ENCODE measurements at places on chromosomes 4 and X.

- DNase-seq = no peak
Measured at GRCh38 chrX:105328773-105329172, 108.3 kb upstream of the TEX13A start.

DNA sequence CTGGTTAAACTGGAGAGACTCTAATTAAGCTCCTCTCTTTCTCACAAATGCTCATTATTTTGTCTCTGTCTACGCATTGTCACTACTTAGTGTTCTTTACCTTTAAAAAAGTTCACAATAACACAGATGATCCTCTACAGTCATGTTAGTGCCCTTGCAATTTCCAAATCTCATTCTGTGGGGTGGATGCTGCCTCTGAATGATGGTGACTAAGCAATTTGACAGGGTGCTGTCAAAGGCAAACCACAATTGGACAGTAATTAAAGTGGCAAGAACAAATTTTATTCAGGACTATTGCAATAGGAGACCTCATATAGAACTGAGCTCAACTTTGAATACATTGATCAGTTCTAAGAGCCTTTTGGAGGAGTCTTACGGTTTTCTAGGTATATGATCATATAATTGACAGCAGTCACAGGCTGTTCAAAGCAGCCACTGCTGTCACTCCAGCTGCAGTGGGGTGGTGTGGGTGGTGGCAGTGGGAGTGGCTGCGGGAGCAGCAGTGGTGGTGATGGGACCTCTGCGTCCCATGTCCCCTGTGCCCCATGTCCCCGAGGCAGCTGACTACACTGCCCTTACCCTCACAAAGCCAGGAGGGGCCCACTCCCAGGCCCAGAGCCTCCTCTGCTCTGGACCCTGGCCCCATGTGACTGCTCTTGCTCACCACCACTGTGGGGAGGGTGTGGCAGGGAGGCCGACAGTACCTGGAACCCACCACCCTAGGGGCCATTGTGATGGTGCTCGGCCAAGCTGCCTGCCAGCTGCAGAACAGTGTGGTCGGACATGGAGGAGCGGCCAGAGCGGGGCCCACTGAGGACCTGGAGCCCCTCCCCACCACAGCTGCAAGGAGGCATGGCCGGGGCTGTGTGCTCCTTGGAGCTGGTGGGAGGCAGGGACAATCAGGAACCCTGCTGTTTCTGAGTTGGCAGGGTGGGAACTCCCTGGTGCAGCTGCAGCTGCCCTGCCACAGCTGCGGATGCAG lies 30.4 kb upstream of the PAGE1 start:
- no peak for DNase-seq

GRCh38 chr4:185257086-185257485 lies 47.7 kb downstream of the SNX25 start:
- no peak for DNase-seq

GRCh38 chrX:43615660-43616059 lies 40.4 kb upstream of the MAOA start:
- DNase-seq = no peak

DNA sequence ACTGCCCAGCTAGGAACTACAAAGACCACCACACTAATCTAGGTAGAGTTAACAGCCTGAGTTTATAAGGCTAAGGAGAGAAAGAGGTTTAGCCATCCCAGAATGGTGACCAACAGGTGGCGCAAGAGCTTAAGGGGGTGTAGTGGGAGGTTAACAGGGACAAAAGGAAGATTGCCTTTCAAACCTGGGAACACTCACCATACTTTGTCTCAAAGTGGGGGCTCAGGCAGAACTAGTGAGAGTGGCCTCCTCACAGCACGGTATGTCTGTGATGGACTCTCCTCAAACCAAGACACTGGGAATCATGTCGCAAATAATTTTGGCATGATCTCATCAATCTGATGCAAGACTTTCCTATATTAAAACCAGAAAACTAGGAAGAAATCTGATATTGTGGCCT lies 23.4 kb downstream of the CCNI start:
- peak; percentile 44 for DNase-seq
